ENCODE measurements at places on chromosomes 12 and 14.

DNA sequence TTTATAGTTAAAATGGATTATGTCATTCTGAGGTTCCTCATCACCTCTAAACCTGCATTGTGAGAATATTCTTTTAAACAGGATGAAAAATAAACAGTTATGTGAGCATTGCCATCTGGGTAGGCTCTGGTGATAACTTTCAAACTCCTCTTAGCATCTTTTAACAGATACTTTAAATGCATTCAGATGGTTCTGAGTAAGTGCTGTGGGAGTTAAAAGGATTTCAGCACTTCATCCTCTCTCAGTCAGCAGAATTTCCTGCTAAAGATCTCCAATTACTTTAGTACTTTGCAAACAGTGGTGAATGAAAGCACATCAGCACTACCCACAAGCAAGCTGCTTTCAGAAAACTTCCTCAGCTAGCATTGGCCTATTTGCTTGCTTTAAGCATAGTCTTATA lies 59.3 kb upstream of the TMTC1 start:
- DNase-seq, result no peak

DNA sequence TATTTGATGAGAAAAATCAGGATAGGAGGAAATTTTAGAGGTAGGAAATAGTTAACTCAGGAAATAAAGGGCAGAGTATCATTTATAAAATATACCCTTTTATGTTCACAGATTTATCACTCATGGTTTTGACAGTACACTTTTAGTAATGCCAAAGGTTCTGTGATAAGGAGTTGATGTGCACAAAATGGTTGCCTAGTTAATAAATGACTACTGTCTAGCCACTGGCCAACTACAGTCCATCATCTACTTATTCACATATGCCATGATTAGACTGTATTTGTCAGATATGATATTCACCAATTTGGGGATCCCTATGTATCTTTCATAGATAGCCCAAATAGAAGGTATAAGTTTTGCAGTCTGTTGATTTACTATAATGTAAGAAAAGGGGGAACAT lies 19.2 kb upstream of the GXYLT1 start:
- no peak for DNase-seq

- DNase-seq, result no peak
Measured at GRCh38 chr12:18919871-18920511, 182.1 kb downstream of the CAPZA3 start.

DNA sequence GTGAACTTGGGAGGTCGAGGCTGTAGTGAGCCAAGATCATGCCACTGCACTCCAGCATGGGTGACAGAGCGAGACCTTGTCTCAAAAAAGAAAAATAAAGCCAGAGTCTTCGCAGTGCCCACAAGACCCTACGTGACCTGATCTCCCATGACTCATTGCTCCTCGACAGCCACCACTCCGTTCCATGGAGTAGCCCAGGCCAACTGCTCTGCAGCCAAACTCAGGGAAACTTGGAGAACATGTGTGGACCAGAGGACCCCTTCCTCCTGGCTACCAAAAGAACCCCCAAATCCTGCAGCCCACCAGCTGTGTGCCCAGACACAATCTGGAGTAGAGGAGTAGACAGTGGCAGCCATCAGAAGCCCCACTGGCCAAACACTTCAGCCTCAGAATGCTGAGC lies 32.1 kb upstream of the PPP2R5C start:
- no peak for DNase-seq

GRCh38 chr14:100660882-100661635 lies 65.6 kb upstream of the DLK1 start:
- DNase-seq, result no peak

GRCh38 chr12:42538203-42538602 lies 51.3 kb downstream of the PRICKLE1 start:
- DNase-seq, result no peak

GRCh38 chr14:69260190-69260860 lies 367 bp downstream of the GALNT16 start:
- DNase-seq, result peak; percentile 68

DNA sequence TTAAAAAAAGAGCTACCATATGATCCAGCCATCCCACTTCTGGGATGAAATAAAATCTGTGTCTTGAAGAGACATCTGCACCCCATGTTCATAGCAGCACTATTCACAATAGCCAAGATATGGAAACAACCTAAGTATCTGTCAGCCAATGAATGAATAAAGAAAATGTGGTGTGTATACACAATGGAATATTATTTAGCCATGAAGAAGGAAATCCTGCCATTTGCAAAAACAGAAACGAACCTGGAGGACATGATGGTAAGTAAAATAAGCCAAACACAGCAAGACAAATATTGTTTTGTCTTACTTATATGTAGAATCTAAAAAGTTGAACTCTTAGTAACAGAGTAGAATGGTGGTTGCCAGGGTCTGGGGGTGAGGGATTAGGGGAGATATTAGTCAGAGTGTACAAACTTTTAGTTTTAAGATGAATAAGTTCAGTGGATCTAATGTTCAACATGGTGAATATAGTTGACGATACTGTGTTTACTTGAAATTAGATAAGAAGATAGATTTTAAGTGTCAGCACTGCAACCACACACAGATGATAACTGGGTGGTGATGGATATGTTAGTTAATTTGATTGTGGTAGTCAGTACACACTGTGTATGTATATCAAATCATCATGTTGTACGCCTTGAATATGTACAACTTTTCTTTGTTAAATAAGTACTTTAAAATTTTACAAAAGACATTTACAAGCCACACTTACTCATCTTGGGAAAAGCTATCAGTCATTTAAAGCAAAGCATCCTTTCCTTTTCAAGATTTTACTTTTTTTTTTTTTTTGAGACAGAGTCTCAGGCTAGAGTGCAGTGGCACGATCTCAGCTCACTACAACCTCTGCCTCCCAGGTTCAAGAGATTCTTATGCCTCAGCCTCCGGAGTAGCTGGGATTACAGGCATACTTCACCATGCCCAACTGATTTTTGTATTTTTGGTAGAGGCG lies 89.9 kb downstream of the BICD1 start:
- no peak for DNase-seq

- DNase-seq, result no peak
Measured at GRCh38 chr14:50832935-50833630, 2.1 kb upstream of the NIN start.

DNA sequence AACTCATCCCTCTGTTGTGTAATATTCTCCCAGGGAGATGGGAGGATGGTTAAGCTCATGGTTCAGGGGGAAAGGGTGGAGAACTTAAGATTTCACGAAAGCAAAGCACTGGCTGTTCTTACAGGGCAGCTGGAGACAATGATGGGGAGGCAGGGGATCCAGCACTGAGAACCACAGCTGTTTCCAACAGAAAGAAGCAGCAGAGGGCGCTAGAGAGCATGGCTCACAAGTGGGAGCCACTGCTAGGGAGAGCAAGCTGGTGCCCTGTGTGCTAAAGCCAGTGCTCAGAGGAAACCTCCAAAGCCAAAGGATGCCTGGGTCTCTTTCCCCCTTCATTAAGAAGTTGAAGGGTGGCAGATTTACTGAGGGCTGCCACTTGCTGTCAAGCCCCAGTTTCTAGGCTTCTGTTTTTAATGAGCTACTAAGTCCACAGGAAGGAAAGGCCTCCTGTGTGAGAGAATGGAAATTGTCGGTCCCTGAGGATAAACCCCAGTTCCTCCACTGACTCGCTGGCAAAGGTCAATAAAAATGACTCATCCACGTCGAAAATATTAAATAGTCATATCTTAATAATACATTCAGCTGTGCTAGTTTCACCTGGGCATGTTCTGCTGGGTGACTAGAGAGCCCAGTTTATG lies 199.7 kb downstream of the ANO2 start:
- peak; percentile 76 for DNase-seq

DNA sequence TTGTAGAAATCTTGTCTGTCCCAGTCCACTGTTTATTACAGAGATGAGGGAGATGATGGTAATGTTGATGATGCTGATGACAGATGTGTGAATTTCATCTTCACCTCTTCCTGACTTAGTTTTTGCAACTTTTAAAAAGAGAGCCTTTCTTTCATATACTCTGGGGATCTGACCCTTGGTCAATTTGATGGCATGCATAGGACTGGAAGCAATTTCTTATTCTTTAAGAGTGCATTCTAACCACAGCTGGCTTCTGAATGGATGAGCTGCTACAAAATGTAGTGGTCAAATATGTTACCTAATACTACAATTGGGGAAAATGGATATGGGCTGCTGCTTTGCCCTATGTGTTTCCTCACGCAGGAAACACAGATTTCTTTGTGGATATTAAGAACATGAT lies 80.8 kb downstream of the MYRFL start:
- DNase-seq, result no peak

GRCh38 chr12:110347767-110348166 lies 55.7 kb downstream of the ANAPC7 start:
- no peak for DNase-seq

- no peak for DNase-seq
Measured at GRCh38 chr14:51535443-51536044, 116.2 kb upstream of the FRMD6 start.

- no peak for DNase-seq
Measured at GRCh38 chr14:54981698-54982097, 45.2 kb downstream of the WDHD1 start.

- no peak for DNase-seq
Measured at GRCh38 chr12:89799316-89799715, 90.7 kb upstream of the ATP2B1 start.

DNA sequence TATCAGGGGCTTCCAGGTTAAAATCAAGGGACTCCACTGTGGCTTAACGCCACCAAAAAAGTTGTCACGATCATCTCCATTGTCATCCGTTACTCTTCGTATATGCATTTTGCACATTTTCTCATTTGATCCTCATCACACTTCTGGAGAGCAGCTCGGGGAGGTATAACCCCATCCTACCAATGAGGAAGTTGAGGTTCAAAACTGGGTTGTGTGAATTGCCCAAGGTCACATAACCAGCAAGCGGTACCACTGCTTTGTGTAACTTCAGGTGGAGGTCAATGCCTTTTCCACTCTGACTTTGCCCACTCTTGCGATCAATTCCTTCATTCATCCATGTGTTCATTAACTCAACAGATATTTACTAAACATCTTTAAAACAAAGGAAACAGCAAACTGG lies 71.1 kb upstream of the CCND2 start:
- no peak for DNase-seq

DNA sequence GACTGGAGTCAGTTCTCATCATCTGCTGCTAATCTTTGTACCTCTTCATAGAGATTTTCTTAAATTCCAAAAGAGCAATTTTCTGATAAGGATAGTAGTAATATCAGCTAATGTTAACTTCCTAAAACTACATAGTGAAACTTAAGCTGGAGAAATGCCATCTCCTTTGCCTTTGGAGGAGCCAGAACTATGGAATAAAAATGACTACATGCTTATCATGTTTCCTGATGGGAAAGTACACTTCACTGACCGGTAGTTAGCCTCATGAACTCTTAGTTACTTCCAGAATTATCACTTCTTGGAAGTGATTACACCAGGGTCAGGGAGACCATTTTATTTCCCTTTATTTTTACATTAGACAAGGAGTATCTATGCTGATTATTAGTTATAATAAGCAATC lies 1222.1 kb upstream of the TMEM132C start:
- DNase-seq, result no peak

- no peak for DNase-seq
Measured at GRCh38 chr12:2529807-2530206, 265.0 kb upstream of the FKBP4 start.

DNA sequence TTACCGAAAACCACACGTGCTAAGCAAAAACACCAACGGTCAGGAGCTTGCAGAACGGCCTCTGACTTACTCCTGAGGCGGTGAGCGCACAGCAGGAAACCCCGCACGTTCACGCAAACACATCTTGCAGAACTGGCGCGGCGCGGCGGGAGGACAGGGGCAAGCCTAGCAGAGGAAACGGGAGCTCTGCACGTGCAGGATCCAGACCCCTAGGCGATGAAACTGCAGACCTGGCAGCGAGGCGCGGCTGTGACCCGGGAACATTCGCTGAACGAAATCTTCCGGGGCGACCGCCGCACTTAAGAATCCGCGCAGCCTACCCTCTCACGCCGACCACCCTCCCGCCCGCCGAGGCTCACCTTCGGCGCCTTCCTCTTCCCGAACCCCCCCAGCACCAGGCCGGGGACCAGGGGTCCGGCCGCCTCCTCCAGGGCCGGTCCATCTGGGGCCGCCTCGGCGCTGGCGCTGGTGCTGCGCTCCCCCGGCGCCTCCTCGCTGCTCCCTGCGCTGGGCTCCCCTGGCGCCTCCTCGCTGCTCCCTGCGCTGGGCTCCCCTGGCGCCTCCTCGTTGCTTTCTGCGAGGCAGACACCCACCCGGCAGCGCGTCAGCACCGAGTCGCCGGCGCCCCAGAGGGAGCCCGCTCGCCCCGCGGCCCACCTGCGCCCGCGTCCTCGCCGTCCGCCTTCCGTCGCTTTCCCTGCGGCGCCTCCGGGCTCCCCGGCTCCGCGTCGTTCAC lies 615 bp downstream of the DDX51 start:
- no peak for DNase-seq

GRCh38 chr14:91047174-91047753 lies 13.2 kb downstream of the RPS6KA5 start:
- no peak for DNase-seq

GRCh38 chr12:126976579-126976978 lies 1290.4 kb upstream of the TMEM132C start:
- no peak for DNase-seq

DNA sequence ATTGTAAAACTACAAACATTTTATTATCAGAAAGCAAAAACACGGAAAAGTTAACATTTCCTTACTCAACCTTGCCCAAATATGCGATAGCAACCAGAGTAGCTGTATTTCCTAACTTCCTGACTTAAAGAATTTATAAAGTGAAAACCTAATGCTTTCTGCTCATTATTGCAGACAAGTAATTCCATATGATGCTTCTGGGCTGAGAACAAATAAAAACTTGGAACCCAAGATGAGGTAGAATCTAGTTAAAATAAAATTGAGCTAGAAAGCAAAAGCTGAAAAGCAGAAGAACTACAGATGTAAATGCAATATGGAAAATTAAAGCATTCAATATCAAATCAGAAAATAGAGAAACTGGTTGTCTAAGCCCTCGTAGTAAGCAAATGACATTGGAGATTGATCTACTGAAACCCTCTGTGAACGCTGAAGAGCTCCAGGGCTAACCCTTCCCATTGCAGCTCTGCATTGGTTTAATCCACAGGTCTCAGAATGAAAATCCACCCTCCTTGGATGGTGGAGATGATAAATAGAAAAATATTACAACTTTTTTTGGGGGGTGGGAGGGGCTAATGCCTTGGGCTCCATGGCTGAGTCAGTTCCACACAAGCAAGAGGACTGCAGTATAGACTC lies 40.7 kb downstream of the CORO1C start:
- no peak for DNase-seq

DNA sequence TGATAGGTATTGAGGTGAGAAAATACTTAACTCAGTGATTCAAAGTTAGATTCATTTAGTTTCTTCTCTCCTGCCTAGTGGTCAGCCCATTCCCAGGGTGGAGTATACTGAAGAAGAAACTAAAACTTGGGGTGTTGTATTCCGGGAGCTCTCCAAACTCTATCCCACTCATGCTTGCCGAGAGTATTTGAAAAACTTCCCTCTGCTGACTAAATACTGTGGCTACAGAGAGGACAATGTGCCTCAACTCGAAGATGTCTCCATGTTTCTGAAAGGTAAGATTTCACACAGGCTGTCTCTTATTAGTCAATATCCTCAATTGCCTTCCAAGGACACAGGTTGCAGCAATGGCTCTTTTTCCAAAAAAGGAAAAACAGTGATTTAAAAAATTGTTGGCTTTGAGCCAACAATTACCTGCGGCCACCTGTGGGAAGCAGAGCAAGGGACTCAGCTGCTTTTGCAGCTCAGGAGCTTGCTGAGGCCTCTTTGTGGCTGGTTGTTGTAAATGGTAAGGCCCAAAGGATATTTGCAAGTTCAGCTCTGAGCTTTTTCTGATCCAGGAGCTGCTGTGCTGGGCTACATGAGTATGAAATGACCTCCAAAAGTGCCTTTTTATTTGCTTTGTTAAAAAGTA lies 33.9 kb downstream of the TPH2 start:
- no peak for DNase-seq

Data from femur (tissue), 1 donor.